Dermis blood vessel endothelial cell (primary cell): ENCODE measurements at places on chromosomes 11 and 22.

- no peak for DNase-seq
Observed at GRCh38 chr11:13999704-14000103, 37.2 kb downstream of the SPON1 start.

DNA sequence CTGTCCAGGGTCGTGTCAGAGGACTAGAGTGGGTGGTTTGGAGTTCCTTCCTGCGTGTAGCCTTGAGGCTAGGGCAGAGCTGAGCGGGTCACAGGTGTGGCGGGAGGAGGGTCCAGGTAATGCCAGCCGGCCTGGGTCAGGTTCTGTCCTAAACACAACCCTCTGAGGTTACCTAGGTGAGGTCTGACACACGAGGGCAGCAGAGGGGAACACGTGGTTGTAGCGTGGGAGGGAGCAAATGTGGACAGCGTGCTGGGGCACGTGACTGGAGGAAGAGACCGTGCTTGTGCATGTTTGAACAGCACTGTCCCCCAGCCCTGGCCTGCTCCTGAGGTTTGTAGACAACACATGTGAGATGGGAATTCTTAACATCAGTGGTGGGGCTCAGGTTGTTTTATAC, 13.1 kb downstream of the MOV10L1 start:
- DNase-seq: no peak

GRCh38 chr11:21635394-21636145, 557.3 kb upstream of the ANO5 start:
- DNase-seq: no peak

DNA sequence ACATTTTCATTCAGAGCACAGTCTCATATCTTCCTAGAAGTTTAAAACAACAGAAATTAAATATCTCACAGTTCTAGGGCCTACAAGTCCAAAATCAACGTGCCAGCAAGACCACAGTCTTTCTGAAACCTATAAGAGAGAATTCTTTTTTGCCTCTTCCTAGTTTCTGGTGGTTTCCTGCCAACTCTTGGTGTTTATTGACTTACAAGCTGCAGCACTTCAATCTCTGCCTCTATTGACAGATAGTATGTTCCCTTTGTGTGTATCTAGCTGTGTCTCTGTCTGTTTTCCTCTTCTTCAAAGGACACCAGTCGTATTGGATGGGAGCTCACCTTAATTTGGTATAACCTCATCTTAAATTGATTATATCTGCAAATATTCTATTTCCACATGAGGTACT, 347.5 kb downstream of the DCDC1 start:
- DNase-seq: no peak

DNA sequence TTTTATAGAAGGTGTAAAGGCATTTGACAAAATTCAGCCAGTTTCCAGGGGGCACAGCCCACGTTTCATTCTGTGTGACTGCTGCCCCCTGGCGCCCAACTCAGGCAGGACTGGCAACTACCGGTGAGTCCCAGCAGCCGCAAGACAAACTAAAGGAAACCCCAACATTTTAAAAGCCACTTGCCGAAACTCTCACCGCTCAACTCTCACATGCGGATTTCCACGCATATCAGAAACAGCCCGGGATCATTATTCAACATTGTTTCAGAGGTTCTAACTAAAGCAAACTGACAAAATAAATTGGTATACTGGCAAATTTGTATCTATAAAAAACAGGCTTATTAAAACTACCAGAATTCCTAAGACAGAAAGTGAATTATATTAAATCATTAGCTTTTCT, 48.2 kb downstream of the MORC2 start:
- peak; percentile 83 for DNase-seq

GRCh38 chr11:112884012-112884767, 77.0 kb upstream of the NCAM1 start:
- no peak for DNase-seq

- DNase-seq: no peak
Observed at GRCh38 chr11:128331317-128331716, 256.0 kb downstream of the ETS1 start.

- no peak for DNase-seq
Observed at GRCh38 chr11:110921742-110922521, 209.7 kb upstream of the ARHGAP20 start.

GRCh38 chr11:35792148-35792845, 129.7 kb downstream of the TRIM44 start:
- no peak for DNase-seq

DNA sequence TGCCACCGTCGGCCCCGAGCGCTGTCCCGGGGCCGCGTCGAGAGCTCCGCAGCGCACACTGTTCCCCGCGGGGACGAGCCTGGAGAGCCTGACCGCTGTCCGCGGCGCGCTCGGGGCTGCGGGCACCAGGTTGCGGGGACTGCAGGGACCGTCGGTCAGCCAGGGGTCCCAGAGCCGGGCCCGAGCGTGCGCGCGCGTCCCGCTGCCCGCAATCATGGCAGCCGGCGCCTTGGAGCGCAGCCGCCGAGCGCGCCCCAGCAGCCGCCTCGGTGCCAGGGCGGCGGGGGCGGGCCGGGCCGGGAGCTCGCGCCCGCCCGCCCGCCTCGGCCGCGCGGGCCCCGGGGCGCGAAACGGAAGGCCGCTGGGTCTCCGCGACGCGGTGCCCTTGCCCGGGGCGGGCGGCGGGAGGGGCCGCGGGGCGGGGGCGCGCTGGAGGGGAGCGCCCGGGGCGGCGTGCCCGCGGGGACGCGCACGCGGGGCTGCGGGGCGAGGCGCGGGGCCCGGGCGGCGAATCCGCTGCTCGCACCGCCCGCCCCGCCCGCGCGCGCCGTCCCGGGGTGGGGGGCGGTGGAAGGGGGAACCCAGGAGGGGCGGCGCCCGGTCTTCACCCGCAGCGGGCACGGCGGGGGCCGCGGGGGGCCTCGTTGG, 79.4 kb upstream of the PPARA start:
- peak; percentile 69 for DNase-seq

GRCh38 chr11:95325777-95326258, 94.8 kb upstream of the SESN3 start:
- DNase-seq: no peak

DNA sequence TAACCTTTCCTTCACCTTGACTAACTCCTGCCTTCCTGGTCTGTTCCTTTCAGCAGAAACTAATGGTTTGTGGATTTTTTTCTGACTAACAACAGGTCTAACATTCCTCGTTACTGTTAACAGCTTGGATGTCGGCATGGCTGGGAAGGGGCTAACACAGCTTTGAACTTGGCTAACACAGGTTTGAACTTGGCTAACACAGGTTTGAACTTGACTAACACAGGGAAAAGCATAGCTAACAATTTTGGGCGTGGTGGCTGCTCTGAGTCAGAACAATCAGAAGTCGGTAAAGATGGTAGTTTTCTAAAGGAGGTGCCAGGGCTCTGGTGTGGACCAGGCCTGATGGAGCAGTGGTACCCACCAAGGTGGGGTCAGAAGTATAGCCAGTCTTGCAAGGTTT, 16.1 kb downstream of the MIAT start:
- DNase-seq: peak; percentile 40

DNA sequence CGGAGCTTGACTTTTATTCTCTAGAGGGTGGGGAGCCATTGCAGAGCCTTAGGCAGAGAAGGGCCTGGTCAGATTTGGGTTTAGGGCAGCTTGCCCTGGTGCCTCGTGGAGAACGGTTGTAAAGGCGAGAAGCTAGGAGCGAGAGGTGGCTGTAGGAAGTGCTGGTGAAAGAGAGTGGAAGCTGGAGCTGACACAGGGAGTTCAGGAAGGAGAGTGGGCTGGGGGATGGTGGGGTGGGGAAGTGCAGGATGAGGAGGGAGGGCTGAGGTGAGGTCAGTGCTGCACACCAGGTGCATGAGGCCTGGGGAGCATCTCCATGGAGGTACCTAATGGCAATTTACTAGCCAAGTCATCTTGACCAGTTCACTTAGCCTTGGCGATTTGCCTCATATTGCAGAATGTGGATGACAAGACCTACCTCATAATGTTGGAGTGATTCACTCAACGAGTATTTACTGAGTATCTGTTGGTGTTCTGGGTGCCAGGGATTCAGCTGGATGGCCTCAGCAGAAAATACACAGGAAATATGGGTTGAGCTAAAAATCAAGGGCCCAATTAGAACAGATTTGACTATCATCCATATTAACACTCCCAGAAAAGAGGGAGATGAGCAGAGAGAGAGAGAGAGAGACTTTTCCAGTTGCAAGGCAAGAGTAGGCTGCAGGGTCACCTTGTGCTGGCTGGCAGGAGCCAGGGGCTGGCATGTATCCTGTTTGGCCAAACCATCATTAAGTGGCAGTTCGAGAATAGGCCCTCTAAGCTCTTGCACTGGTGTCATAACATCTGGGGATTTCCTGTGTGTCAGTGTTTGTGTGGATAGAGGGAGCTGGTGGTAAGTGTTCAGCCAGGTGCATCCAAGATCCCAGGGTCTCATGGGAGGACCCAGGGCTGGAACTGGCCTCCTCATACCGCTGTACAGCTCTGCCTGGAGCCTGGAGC, 44.4 kb upstream of the CLDN5 start:
- DNase-seq: peak; percentile 71

GRCh38 chr11:64224151-64224890, 1.7 kb downstream of the TRPT1 start:
- DNase-seq: peak; percentile 25

GRCh38 chr11:26201411-26201810, 130.5 kb upstream of the ANO3 start:
- DNase-seq: no peak

GRCh38 chr11:67345247-67345919, 8.0 kb downstream of the POLD4 start:
- DNase-seq: no peak

DNA sequence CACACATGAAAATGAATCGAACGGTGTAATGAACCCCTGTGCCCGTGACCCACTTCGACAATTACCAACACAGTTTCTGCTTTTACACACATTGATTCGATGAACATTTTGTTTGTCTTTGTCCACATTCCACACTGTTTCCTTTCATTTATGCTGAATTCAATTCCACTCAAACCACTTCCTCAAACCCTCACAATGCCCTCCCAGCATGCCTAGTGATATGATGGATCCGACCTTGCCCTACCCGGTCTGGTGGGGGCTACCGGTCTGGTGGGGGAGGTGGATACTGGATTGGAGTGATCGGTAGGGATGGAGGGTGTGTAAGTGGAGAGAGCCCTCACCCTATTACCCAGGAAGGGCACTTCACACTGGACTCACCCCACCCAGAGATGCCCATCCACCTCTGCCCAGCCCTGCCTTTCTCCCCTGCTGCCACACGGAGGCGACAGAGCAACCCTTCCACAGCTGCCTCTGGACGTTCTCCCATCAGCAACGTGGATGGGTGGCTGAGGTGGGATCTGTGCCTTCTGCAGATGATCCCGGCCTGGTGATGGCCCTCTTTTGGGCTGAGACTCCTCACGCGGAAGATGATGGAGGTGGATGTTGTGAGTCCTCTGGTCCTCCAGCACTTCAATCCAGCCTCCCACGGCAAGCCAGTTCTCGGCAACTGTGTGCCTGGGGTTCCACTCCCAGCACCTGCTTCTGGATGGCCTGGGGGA, 33.0 kb upstream of the P2RY2 start:
- DNase-seq: peak; percentile 86

- DNase-seq: no peak
Observed at GRCh38 chr11:119529936-119530335, 107.0 kb upstream of the THY1 start.

DNA sequence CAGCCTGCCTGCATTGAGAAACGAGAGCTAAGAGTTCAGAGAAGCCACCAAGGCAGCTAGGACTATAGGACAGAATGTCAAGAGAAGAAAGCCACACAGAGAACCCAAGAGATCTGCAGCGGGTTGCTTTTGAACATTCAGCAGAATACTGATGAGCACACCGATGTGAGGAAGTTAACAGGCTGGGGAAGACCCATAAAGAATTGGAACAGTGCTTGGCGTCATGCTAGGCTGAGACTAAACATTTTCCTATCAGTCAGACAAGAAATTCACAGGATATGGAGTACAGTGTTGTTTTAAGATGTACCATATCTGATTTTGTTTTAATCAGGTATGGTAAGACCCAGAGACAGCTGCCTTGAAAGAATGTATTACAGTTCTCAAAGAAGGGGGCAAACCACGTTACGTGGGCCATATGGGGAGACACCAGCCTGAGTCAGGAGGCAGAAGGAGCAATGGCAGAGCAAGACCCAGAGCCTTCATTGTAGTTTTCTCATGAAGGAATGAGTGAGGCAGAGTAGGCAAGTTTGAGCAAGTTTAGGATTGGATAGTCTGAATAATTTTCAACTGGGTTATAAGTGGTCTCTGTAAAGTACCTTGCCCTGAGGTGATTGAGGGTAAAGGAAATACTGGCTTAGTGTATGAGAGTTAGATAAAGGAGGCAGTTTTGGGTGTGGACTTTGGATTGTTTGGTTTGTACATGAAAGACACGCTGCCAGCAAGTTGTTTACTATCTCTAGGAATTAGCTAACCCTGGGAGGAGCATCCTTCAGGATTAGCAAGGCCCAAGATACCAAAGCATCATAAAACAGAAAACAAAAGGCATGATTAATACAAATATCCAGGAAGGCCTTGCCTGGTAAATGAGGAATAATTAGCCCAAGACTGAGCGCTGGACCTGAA, 14.3 kb downstream of the LRRC75B start:
- no peak for DNase-seq

GRCh38 chr22:46895753-46896152, 133.3 kb downstream of the TBC1D22A start:
- peak; percentile 39 for DNase-seq

- no peak for DNase-seq
Observed at GRCh38 chr11:111843661-111844060, 27.7 kb downstream of the ALG9 start.

- DNase-seq: no peak
Observed at GRCh38 chr11:38332046-38332445, 1734.0 kb upstream of the RAG2 start.

- no peak for DNase-seq
Observed at GRCh38 chr11:93869830-93870229, 19.4 kb upstream of the VSTM5 start.

DNA sequence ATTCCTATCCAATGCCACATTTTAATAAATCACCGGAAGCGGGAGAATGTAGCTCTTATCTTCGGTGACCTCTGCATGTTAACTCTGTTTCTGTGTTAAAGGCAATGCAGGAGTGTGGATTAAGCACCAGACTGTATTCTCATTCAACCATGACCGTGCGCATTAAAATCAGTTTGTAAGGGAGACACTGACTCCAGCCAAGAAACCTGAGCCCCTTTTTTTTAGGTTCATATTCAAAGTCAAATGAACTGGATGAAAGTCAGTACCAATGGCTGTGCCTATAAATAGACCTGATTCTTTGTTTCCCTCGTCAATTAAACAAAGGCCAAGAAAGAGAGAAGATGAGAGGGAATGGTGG, 32.2 kb downstream of the C11orf91 start:
- DNase-seq: no peak

DNA sequence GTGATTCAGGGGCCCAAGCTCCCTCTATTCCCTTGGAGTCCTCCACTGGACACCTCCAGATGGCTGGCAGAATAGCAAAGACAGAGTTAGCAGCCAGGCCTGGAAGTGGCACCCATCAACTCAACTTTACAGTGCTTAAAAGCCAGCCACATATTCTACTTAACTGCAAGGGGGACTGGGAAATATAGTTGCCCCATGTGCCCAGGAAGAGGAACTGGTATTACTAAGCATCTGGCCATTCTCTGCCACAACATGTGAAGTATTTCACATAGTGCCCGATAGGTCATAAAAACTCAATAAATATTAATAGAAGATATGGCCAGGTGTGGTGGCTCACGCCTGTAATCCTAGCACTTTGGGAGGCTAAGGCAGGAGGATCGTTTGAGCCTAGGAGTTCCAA, 5.5 kb upstream of the IL10RA start:
- no peak for DNase-seq

GRCh38 chr11:110373051-110373702, 56.6 kb upstream of the FDX1 start:
- no peak for DNase-seq
